ENCODE measurements at places on chromosomes 12 and 14.

DNA sequence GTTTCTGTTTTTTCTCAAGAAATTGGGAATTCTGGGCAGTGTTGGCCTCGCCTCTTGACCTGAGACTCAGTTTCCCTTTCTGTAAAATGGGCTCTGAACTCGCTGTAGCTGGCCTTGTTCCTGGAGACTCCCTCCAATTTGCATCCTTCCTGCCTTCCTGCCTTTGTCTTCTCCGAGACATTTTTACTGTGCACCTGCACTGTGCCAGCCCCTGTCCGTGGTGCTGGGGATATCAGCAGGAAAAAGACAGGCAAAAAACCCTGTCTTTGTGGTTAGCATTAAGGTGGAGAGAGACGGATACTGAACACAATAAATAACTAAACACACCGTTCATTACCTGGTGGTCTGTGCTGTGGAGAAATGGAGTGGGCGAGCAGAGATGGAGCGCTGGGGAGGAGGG is 129.8 kb downstream of the AACS start:
- DNase-seq: no peak

DNA sequence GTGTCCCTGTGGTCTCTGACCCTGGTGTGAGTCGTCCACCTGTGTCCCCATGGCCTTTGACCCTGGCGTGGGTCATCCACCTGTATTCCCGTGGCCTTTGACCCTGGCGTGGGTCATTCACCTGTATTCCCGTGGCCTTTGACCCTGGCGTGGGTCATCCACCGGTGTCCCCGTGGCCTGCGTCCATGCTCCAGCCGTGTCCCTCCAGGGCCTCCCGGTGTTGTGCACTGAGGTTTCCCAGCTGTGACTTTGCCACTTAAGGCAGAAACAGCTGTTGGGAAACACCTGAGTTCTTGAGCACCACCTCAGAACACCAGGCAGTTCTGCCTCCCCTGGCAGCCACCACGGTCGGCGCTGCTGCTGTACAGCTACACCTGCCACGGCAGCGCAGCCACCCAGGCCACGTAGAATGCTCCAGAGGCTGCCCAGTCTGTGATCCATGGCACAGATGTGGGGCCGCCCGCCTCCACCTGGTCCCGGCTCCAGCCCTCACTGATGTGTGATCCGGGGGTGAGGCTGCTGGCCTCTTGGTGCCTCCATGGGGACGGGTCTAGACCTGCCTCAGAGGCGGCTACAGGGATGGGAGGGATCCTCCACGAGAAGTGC is 69.1 kb upstream of the GALNT9 start:
- no peak for DNase-seq

DNA sequence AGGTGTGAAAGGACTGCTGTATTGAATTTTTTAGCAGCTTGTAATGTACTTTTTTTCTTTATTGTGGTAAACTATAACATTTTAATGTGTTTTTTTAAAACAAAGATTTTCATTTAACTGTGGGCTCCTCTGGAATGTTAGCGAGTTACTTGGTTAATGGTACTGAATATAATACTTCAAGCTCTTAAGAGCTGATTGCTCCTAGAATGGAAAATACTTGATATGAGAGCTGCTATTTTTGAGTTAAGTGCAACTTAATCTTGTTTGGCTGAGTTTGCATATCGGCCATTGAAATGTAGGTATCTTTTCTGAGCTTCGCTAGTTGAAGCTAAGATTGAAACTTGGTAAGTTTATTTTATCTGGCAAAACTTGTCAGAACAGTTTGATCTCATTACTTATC is 7.4 kb downstream of the TMBIM6 start:
- no peak for DNase-seq

- DNase-seq: peak; percentile 20
These were observed 604 bp downstream of the EEA1 start for GRCh38 chr12:92928421-92928961.

DNA sequence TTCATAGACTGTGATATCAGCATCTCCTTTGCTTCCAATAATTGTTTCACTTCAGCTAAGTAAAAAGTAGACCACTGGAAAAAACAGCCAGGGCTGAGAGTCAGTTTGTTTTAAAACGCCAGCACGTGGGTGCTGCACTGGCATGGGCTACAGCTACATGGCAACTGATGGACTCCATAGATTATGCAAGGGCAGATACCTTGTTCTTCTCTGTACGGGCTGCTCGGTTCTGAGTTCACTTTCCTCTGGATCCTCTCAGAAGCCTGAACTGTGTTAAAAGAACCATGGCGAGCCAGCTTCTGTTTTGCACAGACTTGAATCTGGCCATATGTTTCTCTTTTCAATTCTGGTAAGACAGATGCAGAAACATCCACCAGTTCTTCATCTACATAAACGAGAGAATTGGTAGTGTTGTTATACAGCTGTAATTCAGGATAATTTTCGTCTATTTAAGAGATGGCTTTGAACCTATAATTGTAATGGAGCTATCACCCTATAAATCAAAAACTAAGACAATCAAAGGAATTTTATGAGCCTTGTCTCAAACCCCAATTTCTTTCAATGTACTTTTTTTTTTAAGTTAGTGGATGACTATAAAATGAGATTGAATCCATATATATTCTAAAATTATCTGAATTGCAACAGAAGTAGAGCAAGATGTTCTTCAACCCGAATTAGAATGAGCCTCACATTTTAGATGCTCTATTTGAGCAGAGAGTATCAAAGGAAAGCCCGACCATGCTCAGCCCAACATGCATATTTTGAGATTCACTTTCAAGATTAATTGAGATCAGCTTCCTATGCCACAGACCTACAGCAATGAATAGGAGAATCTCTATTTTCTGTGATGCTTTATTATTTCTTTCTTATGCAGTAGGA is 31.5 kb downstream of the E2F7 start:
- DNase-seq: no peak

GRCh38 chr12:80033448-80033847 is 65.9 kb upstream of the OTOGL start:
- DNase-seq: no peak

DNA sequence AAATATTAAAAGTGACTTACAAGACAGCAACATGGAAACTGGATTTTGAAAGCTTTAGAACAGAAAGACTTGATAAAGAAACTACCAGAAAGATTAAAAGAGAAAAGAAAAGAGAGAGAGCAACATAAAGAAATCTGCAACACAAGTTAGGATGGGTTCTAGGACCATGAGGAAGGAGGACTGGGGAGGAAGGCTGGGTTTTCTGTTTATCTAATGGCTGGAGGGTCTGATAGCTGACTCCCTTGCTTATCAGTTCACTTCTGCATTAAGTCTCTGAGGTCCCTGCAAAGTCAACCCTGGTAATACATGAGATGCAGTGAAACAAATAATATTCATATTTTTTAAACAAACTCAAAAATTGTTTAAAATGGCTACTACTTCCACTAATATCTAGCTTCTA is 90.1 kb downstream of the RPAP3 start:
- DNase-seq: no peak

Data from activated gamma-delta T cell treated with Interleukin-2 at 50 U/mL for 16 hours (primary cell).